Smooth muscle cell of the brain vasculature (primary cell): ENCODE measurements at places on chromosomes 3 and 15.

- no peak for DNase-seq
Measured at GRCh38 chr3:182331341-182331740, 462.0 kb upstream of the ATP11B start.

DNA sequence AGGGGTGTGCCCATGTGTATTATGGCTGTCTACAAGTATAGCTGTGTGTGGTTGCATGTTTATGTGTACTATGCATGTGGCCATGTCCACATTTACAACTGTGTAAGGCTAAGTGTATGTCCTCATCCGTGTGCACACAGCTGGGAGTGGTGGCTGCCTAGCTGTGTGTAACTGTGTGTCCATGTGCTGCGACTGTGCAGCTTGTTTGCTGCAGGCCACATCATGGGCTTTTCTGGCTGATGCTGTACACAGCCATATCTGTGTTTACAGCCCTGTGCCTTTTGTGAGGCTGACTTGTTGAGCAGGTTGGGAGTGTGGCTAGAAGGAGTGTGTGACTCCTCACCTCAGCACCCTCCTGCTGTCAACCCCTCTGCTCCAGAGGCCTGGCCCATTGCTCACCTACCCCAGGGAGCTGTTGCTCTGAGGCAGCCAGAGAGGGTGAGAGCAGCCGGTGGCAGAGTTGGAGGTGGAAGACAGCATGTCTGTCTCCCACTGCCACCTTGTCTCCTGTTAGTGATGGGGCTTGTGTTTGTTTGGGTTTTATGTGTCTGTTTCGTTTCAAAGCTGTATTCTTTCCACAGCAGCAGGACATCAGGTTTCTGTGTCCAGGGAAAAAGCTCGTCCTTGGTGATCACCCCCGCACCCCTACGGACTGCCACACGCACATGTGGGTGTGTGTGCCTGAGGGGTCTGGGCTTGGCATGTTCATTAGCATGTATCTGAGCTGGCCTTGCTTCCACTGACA is 1.4 kb upstream of the GRM2 start:
- DNase-seq, result no peak

GRCh38 chr3:69648126-69648525 is 91.1 kb upstream of the MITF start:
- no peak for DNase-seq

DNA sequence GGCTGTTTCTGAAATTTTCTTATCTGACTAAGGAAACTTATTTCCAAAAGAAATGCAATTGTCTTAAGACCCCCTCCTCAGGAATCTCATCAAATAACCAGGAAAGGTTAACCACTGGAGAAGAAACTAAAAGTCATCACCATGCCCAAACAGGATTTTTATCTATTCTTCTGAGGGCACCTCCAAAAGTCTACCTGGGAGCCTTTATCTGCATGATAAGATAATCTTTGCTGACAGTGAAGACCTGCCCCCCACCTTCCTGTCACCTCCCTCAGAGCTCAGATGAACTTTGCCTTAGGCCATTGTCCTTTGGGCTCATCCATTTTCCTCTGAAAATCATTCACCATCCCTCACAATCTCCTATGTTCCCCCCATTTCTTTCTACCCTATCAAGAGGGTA is 137.3 kb upstream of the SMAD3 start:
- DNase-seq, result no peak

DNA sequence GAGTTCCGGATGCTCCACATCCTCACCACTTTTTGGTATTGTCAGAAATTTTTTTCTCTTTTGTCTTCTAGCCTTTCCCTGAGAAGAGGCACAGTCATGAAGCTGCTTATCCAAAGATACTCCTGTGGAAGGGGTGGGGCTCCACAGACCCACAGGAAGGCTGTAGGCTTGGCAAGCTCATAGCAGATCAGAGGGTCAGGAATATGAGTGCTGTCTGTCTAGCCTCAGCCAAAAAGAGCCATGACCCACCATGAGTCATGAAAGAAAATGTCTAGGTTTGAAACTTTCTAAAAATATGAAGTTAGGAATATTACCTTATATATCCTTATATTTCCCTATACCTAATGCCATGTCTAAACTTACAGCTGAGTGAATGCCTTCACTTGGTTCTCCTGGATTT is 118.2 kb upstream of the THBS1 start:
- no peak for DNase-seq

GRCh38 chr3:197690754-197691153 is 46.0 kb downstream of the RUBCN start:
- no peak for DNase-seq

DNA sequence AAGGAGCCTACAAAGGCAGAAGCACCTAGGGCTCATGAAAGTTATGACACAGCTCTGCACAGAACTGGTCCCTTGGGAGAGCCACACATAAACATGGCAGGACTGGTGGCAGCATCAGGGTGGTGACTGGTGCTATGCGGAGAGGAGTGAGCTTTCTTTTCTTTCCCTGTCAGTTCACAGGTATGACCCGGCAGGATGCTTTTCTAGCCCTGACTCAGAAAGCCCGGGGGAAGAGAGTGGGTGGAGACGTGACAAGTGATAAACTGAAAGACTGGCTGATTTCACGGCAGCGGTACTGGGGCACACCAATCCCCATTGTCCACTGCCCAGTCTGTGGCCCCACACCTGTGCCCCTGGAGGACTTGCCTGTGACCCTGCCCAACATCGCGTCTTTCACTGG is 103.0 kb downstream of the LARS2 start:
- no peak for DNase-seq

DNA sequence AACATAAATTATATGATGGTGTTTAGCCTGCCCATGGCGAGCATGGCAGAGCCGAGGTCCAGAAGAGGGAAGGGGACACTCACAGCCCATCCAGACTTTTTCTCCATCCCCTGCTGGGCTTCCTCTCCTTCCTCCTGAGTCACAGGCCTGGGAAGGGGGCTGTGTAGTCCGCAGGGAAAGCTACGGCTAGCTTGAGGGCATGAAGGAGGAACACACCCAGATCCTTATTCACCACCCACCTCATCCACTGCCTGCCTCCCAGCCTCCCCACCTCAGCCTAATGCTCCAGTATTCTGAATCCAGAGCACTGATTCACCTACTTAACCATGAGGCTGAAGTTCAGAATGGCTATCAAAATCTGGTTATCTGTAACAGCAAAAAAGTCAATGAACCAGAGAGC is 97.8 kb downstream of the OXNAD1 start:
- DNase-seq, result no peak

- no peak for DNase-seq
Measured at GRCh38 chr3:143654906-143655305, 193.4 kb downstream of the SLC9A9 start.

- no peak for DNase-seq
Measured at GRCh38 chr3:150662410-150663200, 41.1 kb downstream of the ERICH6 start.

DNA sequence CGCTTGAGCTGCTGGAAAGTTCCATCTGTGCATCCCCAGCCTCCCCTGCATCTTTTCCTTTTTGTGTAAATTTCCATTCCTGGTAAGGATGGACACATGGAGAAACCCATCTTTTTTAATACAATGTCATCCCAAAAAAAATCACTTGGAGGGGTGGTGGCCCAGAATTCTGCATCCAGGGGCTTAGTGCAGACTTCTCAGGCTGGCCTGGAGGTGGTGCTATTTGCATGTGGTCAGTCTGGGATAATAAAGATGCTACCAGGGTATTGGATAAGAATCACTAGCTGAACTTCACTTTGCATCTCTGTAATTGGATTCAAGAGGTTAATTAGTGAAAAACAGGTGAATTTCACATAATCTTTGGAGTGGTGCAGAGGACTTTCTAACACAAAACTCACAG is 1.8 kb upstream of the ZSCAN2 start:
- no peak for DNase-seq

- DNase-seq, result peak; percentile 7
Measured at GRCh38 chr3:193665370-193665989, 72.5 kb downstream of the OPA1 start.

- DNase-seq, result no peak
Measured at GRCh38 chr3:98902351-98902740, 851 bp upstream of the DCBLD2 start.

GRCh38 chr3:125163739-125164601 is 48.6 kb downstream of the SLC12A8 start:
- no peak for DNase-seq

- no peak for DNase-seq
Measured at GRCh38 chr3:107910713-107911259, 180.0 kb downstream of the CD47 start.

DNA sequence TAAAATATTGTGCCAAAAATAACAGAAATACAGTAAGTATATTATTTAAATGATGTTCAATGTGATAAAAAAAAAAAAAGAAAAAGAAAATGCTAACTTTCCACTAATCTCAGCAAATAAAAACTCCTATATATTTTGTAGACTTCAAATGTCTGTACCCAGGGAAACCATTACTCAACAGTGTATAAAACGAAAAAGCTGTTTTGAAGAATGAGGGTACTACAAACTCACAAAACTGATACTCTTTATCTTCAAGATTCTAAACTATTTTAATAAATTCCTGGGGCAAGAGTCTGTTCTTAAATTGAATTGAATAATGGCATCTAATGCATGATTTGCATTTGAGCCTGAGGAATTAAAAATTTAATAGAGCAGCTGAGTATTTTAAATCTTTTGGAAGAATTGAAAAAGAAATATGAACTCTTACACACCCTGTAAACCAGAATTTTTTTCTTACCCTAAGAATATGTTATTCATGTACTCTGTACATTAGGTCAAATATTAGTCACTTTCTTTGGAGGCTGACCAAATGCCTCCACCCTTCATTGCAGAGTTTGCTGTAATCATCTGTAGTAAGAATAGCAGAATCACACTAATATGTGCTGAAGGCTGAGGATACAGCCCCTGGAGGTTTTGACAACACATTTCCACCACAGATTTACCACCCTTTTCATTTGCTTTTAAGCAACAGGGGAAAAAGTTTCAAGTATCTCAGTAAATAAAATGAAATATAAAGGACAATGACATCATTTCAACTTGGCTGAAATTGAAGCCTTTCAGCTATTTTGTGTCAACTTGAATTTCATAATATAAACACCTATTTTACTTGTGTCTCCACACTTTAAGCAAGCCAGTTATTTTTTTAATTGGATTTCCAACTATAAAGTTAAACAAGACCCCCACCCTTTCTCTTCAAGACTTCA is 79.7 kb downstream of the FBN1 start:
- DNase-seq, result peak; percentile 78

GRCh38 chr3:198071602-198072287 is 111.7 kb downstream of the LMLN start:
- peak; percentile 45 for DNase-seq

GRCh38 chr3:147653367-147653923 is 244.3 kb downstream of the ZIC1 start:
- no peak for DNase-seq

DNA sequence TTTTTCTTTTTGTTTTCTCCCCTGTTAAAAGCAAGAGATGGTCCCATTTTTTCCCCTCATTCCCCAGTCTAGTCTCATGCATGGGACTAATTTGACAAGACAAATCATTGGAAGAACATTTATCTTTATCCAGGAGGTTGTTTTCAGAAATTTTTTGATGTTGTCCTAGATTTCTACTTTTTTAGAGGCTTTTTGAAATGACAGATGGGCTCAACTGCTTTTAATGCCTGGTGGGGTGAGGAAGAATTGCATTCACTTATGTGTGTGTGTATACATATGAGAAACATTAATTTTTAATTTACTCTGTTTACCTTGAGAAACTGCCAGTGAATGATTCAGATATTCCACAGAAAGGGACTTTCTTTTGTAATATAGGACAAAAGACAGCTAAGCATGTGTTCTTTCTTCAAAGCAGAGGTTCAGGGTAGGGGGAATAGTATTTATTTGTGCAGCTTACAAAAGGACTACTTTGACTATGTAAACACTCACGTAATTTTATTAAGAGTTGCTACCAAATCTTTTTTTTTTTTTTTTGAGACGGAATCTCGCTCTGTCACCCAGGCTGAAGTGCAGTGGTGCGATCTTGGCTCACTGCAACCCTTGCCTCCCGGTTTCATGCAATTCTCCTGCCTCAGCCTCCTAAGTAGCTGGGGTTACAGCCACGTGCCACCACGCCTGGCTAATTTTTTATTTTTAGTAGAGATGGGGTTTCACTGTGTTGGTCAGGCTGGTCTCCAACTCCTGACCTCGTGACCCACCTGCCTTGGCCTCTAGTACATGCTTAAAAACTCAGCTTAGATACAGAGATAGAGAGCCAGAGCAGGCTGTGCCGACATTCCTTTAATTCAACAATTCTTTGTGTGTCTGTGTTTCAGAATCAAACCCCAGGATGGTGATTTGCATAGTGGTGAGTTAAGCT is 130.1 kb upstream of the RARB start:
- peak; percentile 69 for DNase-seq

- DNase-seq, result peak; percentile 72
Measured at GRCh38 chr3:12758025-12758781, 856 bp downstream of the TMEM40 start.

GRCh38 chr3:37945807-37946530 is 44.6 kb upstream of the VILL start:
- peak; percentile 49 for DNase-seq

DNA sequence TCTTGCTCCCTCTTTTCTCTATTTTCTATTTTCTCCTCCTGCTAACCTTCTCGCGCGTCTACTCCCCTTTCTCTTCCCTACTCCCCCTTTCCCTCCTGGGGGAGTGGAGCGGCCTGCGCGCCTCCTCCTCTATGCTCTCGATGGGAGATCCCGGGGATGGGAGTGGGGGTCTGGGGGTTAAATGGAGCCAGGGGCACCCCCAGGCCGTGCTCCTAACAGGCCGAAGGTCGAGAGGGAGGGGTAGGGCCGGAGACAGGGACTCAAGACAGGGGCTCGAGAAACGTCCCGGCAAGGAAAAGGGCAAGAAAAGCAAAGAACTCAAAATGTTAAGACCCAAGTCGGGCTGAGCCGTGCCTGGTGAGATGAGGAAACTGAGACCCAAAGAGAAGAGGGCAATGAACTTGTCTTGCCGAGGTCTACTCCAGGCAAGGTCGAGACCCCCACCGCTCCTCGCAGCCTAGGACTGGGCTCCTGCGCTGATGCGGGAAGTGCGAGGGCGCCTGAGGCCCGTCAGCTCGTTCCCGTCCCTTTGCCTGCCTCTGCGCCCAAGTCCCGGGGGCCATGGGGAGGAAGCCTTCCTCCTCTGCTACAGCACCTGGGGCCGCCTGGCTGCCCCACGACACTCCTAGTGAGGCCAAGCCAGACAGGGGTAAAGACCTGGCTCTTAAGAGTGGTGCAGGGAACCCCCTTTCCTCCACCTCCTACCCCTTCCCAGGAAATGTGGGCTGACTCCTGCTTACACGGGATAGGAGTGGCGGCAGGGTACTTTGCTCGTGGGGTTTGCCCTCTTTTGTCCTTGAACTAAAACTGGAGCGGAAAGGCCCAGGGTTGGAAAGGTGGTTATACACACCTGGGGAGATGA is 770 bp upstream of the MEGF11 start:
- no peak for DNase-seq

- no peak for DNase-seq
Measured at GRCh38 chr3:147410526-147411237, 1.5 kb downstream of the ZIC1 start.
